ENCODE measurements at places on chromosomes 5 and 9.

- H3K27ac ChIP-seq, result peak overlapping the region; percentile 88
- peaks cover 26% of the 10 kb centered on the region for H3K36me3 ChIP-seq
- peak; percentile 38 for DNase-seq
Measured at GRCh38 chr9:134066913-134067851, 644 bp downstream of the BRD3 start.

DNA sequence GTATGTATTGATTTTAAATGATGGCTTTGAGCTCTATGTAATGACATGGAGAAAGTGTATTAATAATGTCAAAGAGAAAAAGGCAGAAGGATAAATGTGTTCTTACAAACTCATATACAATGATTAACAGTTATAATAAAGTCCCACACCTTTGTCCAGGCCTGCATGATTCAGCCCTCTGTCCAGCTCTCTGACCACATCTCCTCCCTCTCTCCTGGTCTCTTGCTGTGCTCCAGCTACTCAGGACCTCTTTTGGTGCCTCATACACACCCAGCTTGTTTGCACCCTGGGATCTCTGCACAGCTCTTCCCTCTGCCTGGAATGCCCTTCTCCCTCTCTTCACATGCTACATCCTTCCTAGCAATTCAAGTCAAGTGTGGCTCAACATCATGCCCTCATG lies 37.5 kb upstream of the DMRT1 start:
- H3K27me3 ChIP-seq, result peaks cover 24% of the 10 kb centered on the region
- no peaks in the 10 kb centered on the region for H3K4me1 ChIP-seq
- no peaks in the 10 kb centered on the region for H3K36me3 ChIP-seq
- DNase-seq, result no peak

- H3K27me3 ChIP-seq, result peaks cover 6% of the 10 kb centered on the region
- no peaks in the 10 kb centered on the region for H3K36me3 ChIP-seq
- no peak overlapping the region for H3K4me3 ChIP-seq
- H3K27ac ChIP-seq, result no peak overlapping the region
- no peaks in the 10 kb centered on the region for H3K4me1 ChIP-seq
- no peak for DNase-seq
Measured at GRCh38 chr9:88746029-88746742, 211.2 kb downstream of the NXNL2 start.

DNA sequence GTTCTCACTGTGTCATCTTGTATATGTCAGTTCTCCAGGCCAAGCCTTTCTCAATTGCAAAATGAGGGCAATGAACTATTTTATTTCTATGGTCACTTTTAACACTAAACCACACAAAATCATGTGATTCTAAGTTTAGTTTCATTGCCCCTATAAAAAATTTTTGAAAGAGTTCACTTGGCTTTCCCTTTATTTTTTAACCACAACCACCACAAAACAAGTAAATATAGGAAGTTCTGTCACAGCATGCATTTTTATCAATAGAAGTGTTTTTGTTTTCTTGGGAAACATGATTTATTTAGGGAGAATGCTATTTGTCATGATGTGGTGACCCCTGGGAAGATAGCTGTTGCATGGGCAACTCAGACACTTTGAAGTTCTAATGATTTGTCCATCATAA lies 169.1 kb downstream of the CSNK1G3 start:
- H3K4me1 ChIP-seq, result no peaks in the 10 kb centered on the region
- H3K27ac ChIP-seq, result no peak overlapping the region
- no peak overlapping the region for H3K4me3 ChIP-seq

- no peaks in the 10 kb centered on the region for H3K27me3 ChIP-seq
- H3K4me3 ChIP-seq, result no peak overlapping the region
- H3K4me1 ChIP-seq, result no peaks in the 10 kb centered on the region
- DNase-seq, result no peak
- H3K27ac ChIP-seq, result no peak overlapping the region
Measured at GRCh38 chr9:89869793-89870580, 265.2 kb downstream of the GADD45G start.

GRCh38 chr9:75885652-75886051 lies 4.8 kb upstream of the PCSK5 start:
- H3K4me3 ChIP-seq, result no peak overlapping the region
- H3K4me1 ChIP-seq, result peaks cover 7% of the 10 kb centered on the region

DNA sequence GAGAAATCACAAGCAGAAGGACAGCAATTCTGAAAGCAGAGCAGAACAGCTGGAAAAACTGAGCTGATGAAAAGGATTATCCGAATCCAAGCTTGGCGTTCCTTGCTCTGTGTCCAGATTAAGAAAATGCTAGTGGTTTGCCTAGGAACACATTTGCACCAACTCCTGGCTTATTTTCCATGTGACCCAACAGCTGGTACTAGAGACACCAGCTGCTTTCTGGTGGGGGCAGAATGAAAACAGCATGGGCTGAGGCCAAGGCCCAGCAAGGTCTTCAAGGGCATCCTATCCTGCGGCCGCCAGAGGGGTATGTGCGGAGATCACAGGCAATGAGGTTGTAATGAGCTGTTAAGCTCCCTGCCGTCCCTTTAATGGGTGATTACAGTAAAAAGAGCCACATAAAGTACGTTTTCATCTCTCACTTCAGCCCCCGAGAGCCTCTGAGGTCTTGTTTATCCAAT lies 131.5 kb downstream of the DOCK8 start:
- H3K27ac ChIP-seq, result peak overlapping the region; percentile 0
- H3K4me1 ChIP-seq, result peaks cover 12% of the 10 kb centered on the region
- H3K4me3 ChIP-seq, result no peak overlapping the region
- no peaks in the 10 kb centered on the region for H3K27me3 ChIP-seq
- no peak for DNase-seq

DNA sequence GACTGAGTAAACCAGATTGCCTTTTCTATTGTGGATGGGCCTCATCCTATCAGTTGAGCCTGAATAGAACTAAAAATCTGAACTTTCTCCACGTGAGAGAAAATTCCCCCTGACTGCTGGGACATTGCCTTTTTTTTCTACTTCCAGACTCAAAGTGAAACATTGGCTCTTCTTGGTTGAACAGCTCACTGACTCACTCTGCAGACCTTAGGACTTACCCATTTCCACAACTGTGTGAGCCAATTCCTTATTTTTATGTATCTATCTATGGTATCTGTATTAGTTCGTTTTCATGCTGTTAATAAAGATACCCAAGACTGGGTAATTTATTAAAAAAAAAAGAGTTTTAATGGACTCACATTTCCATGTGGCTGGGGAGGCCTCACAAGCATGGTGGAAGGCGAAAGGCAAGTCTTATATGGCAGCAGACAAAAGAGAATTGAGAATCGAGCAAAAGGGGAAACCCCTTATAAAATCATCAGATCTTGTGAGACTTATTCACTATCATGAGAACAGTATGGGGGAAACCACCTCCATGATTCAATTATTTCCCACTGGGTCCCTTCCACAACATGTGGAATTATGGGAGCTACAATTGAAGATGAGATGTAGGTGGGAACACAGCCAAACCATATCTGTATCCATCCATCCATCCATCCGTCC lies 306.7 kb upstream of the SLC24A2 start:
- no peaks in the 10 kb centered on the region for H3K36me3 ChIP-seq
- no peak overlapping the region for H3K4me3 ChIP-seq
- no peak overlapping the region for H3K27ac ChIP-seq
- H3K27me3 ChIP-seq, result peaks cover 8% of the 10 kb centered on the region
- no peaks in the 10 kb centered on the region for H3K4me1 ChIP-seq

- H3K4me3 ChIP-seq, result no peak overlapping the region
- peaks cover 24% of the 10 kb centered on the region for H3K4me1 ChIP-seq
- peaks cover 9% of the 10 kb centered on the region for H3K36me3 ChIP-seq
Measured at GRCh38 chr9:134410071-134410834, 84.0 kb downstream of the RXRA start.

- H3K27ac ChIP-seq, result no peak overlapping the region
- H3K4me3 ChIP-seq, result no peak overlapping the region
- H3K4me1 ChIP-seq, result no peaks in the 10 kb centered on the region
- no peak for DNase-seq
- peaks cover 43% of the 10 kb centered on the region for H3K27me3 ChIP-seq
Measured at GRCh38 chr5:61207884-61208283, 45.6 kb upstream of the SMIM15 start.

DNA sequence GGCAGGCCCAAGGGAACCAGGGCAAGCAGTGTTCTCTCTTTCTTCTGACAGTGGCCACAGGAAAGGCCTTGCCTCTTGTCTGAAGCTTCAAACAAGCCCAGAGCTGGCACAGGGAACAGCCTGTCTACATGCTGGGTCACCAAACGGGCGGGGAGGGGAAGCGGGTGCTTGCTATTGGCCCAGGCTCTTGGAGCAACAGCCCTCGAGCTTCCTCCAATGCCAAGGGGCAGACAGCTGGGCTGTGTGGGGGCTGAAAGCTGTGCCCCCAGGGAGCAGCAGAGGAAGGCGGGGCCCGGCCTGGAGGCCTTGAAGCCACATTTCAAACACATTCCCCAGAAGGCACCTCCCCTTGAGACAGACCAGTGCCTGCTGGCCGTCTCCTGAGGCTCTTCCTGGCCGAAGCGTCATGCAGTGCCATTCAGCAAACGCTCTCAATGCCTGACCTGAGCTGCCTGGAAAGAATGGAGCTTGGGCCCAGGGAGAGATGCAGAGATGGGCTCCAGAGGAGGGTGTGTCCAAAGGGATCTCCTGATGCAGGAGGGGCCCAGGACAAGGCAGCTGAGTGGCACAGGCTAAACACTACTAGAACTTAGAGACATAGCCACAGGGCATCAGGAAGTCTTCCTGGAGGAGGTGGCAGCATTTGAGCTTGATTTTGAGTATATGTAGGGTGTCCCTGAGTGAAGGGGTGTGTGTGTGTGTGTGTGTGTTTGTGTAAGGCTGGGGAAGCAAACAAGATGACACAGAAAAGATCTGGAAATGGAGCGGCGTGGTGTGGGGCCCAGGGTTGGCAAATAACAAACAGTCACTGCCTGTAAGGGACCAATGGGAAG lies 2.5 kb downstream of the FIBCD1 start:
- peaks cover 82% of the 10 kb centered on the region for H3K27me3 ChIP-seq
- no peak for DNase-seq
- H3K4me3 ChIP-seq, result peak overlapping the region; percentile 6
- H3K27ac ChIP-seq, result no peak overlapping the region

- DNase-seq, result no peak
- no peaks in the 10 kb centered on the region for H3K27me3 ChIP-seq
- H3K4me3 ChIP-seq, result peak overlapping the region; percentile 91
- peak overlapping the region; percentile 97 for H3K27ac ChIP-seq
- H3K36me3 ChIP-seq, result peaks cover 63% of the 10 kb centered on the region
Measured at GRCh38 chr9:19379697-19380046, 364 bp downstream of the RPS6 start.

DNA sequence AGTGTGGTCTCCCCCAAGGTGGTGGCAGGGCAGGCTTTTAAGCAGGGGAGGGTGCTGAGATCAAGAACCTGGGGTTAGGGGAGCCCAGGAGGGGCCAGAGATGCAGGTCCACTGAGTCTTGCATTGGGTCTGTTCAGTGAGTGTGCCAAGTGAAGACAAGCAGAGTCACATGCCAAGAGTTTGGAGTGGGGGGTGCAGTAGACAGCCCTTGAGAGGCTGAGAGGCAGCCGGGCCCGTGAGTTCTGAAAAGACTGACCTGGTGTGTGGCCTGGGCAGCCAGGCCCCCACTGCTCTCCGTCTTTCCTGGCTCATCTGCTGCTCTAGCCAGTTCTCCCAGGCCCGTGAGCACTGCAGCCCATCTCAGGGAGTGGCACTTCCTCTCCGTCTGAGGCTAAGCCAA lies 120.0 kb downstream of the DAB2IP start:
- H3K4me3 ChIP-seq, result no peak overlapping the region
- H3K27ac ChIP-seq, result no peak overlapping the region
- DNase-seq, result no peak
- H3K4me1 ChIP-seq, result peaks cover 2% of the 10 kb centered on the region
- peaks cover 7% of the 10 kb centered on the region for H3K36me3 ChIP-seq

DNA sequence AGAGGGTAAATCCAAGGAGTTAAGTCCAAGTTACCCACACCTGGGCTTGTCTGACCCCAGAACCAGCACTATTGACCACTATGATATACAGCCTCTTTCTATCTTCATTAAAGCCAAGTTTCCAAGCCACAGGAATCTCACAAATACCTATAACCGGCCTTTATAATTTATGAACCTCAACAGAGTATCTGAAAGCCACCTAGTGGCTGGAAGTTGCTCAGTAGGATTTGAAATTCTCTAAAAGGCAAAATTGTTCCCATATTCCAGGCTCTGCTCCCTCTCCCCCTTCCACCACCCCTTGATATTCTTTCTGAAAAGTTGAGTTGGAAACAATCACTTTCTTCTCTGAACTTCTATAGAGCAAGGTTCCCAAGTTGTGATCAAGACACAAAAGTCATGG lies 106.4 kb upstream of the GPR151 start:
- no peak for DNase-seq
- no peaks in the 10 kb centered on the region for H3K27me3 ChIP-seq
- peaks cover 3% of the 10 kb centered on the region for H3K36me3 ChIP-seq
- H3K4me1 ChIP-seq, result peaks cover 7% of the 10 kb centered on the region

DNA sequence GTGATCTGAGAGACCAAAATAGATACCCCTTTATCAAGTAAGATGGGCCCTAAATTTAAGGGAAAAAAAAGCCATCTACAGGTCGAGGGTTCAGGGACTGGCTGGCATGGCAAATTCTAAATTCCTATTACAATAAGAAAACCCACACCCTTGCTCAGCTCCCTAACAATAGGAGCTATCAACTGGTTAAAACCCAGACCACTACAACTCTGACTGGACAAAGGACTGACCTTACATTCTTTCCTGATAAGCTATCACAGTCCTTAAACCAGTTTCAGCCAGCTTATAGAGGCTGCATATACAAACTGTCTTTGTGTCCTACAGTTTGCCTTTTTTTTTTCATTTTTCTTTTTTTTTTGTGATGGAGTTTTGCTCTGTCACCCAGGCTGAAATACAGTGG lies 803.6 kb downstream of the NR2F1-AS1 start:
- H3K4me1 ChIP-seq, result no peaks in the 10 kb centered on the region
- no peaks in the 10 kb centered on the region for H3K27me3 ChIP-seq
- no peak for DNase-seq
- no peak overlapping the region for H3K27ac ChIP-seq
- H3K4me3 ChIP-seq, result no peak overlapping the region

DNA sequence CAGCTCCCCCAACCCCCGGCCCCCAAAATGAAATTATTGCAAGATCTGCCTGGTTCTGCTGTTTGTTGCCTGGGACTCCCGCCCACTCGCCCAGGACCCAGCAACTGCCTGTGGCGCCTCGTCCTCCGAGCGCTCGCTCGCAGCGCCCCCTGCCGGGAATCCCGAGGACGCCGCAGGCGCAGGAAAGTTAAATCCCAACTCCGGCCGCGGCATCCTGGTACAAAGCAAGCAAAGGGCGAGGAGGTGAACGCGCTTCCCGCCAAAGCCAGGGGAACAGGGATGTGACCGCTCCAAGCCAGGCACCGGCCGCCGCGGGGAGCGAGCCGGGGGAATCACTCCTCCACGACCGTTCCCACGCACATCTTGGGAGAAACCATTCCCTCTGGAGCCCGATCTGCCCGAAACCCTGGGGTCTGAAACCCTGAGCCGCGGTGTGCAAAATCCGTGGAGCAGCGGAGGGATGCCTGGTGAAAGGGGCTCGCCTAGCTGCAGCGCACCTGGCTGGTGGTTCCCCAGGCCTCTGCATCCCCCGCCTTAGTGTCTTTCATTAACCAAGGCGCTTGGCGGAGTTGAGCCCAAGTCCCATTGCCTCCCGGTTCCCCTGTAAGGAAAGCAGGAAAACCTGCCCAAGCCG lies 1.3 kb downstream of the SEMA5A start:
- H3K27ac ChIP-seq, result no peak overlapping the region
- H3K36me3 ChIP-seq, result peaks cover 4% of the 10 kb centered on the region
- H3K4me3 ChIP-seq, result peak overlapping the region; percentile 29

- H3K36me3 ChIP-seq, result peaks cover 32% of the 10 kb centered on the region
- H3K4me1 ChIP-seq, result peaks cover 25% of the 10 kb centered on the region
- H3K4me3 ChIP-seq, result no peak overlapping the region
- H3K27ac ChIP-seq, result peak overlapping the region; percentile 25
- no peak for DNase-seq
- no peaks in the 10 kb centered on the region for H3K27me3 ChIP-seq
Measured at GRCh38 chr5:80141147-80141671, 106.1 kb downstream of the THBS4 start.

Measured in effector memory CD8-positive, alpha-beta T cell (primary cell).